ENCODE measurements at places on chromosomes 4 and X.

GRCh38 chr4:38322714-38323113 is 341.3 kb upstream of the KLF3 start:
- no peak for DNase-seq

DNA sequence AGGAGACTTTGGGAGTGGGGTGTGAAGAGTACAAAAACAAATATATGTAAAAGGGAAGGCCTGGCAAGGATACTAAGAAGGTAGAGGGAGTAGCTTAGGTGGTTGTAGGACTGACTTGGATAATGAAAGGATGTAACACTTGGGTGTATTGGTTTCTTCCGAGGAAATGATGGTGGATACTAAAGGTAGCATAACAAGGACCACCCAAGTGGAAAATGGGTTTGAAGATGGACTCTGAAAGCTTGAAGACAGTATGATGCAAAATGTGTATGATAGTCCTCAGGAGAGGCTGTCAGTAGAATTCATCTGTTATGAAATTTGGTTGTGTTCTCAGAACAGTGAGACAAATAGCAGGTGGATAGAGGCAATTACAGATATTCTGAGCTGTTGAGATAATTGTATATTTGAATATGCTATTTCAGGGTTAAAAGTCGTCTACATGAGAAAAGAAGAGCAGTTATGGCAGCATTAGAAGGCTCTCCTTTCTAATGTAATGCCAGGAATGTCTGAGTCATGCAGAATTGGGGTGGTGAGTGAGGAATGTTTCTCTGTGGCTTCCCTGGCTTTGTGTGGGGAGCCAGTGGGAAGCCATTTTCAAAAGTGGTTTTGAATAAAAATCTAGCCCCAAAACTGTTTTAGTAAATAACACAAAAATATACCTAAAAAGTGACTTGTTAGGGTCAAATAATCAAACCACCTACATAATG is 75.6 kb downstream of the FHIP1A start:
- DNase-seq, result no peak

DNA sequence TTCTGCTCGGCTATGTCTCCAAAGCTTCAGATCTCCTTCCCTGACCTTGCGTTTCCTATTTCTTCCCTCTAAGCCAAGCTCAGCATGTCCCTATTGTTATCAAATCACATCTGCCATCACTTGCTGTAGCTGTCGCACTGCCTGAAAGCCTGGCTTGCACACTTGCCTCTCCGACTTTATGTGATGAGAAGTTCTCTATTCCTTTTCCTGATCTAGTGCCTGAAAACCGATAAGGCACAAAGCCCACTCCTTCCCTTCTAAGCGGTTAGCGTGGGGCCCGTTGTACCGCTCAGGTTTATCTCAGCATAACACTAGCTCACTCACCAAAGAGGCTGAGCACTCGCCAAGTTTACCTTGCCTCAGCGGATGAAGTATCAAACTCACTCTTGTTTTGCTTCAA is 816 bp downstream of the NMU start:
- DNase-seq, result no peak

DNA sequence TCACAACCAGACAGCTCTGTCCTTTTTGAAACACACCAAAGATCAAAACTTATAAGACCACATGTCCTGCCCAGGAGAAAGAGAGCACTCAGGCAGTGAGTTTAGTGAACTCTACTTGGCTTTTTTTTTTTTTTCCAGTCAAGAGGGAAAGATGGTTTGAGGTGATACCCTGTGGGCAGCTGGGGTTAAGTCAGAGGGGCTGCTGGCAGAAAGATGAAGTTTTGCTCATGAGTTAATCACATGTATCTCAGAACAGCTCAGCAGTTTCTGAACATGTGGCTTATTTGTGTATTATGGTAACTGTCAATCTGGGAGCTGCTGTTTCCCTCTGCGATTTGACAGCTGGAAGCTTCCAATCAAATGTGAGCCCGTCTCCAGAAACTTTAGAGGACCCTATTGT is 56.4 kb upstream of the MAP3K15 start:
- no peak for DNase-seq

GRCh38 chrX:97846718-97847237 is 963.1 kb downstream of the RPA4 start:
- DNase-seq, result no peak

GRCh38 chr4:83251447-83251830 is 33.2 kb downstream of the COQ2 start:
- no peak for DNase-seq

DNA sequence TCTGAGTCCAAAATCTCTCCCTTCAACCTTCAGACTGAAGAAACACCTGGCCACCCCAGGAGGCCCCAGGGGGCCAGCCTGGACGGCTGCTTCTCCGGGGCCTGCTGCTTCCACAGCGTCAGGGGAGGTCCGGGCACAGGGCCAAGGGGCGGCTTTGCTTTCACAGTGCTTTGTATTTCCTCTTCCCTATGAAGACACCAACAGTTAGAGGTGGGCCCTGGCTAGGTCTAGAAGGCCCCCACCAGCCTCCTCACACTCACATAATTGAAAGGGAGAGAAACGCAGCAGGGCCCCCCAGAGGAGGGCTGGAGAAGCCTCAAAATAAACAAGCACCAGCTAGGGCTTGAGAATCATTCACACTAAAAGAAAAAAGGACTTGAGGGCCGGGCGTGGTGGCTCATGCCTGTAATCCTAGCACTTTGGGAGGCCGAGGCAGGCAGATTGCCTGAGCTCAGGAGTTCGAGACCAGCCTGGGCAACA is 17.8 kb downstream of the SCD5 start:
- peak; percentile 36 for DNase-seq

DNA sequence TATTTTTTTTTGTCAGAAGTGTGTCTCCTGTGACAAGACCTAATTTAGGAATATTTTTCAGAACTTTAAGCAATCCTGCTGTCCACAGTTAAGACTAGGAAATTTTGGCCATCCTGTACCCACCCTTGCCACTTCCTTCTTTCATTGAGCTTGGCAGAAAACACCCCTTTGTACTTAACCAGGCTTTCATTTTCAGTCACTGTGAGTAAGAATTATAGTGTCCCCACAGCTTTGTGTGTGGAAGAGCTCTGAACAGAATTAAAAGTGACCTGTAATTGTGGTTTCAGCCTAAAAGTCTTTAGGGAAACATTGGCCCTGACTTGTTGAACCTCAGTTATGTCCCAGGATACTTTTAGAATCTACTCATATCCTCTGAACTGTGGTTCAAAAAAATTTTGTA is 153.7 kb upstream of the BMP3 start:
- DNase-seq, result no peak

All from HuH-7 (cell line).